ENCODE measurements at places on chromosomes 4 and X.

DNA sequence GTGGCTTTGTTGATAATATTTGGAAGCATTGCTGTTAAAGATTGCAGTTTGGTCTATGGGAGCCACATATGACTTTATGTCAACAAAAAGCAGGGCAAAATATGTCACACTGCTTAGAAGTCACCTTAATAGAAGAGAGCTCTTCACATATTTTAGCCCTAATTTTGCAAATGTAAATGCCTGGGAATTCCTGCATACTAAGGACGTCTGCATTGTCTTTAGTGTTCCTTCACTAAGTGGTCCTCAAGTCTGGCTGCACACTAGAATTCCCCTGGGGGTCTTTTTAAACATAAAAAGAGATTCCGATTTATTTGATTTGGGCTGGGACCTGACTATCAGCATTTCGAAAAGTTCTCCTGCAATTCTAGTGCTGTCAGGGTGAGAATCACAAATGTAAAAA is 495.1 kb upstream of the FAM241A start:
- DNase-seq, result no peak

DNA sequence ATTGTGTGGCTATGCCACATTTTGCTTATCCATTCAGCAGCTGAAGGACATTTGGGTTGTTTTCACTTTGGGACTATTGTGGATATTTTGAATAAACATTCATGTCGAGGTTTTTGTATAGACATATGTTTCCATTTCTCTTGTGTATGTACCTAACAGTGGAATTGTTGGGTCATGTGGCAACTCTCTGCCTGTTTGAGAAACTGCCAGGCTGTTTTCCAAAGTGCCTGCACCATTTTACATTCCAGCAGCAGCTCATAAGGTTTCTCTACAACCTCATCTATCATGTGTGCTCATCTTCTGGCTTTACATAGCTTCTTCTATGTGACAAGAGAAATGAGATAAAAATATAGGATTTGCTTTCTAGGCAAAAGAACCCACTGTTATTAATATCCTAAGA is 29.5 kb upstream of the TSPAN5 start:
- no peak for DNase-seq

GRCh38 chr4:156545003-156545785 is 426.4 kb downstream of the PDGFC start:
- DNase-seq, result no peak

DNA sequence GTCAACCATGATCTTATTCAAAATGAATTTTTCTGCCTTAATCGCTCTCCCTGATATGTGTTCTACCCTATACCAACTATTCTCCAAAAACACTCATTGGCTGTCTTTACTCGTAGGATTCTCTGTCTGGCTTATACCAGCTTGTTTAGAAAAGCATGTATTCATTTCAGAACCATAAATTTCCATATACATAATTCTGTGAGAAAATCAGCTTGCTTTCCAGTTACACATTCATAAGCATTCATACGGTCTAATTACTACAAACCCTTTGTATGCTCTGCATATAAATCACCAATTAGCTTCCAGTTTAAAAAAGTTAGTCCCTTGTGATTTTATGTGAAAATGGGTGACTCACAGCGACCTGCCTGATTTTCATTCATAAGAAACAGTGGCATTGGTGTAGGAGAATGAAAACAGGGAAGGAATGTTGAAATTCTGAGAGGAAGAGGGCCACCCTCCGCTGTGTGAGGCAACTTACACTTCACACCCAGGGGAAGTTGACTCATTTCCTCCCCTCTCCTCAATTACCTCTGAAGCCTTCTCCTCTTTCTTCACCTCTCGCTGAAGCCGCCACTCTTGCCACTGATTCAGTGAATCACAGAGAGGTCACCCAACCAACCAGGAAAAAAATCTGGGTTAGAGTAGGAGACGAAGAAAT is 63.3 kb downstream of the MEPE start:
- DNase-seq, result peak; percentile 15

- DNase-seq, result no peak
Observed at GRCh38 chrX:153781428-153782047, 697 bp downstream of the SRPK3 start.

GRCh38 chr4:2264481-2265041 is 2.7 kb upstream of the MXD4 start:
- DNase-seq, result no peak

- no peak for DNase-seq
Observed at GRCh38 chr4:3128976-3129375, 54.5 kb downstream of the HTT start.

GRCh38 chr4:87865288-87865687 is 32.5 kb downstream of the MEPE start:
- no peak for DNase-seq

- no peak for DNase-seq
Observed at GRCh38 chrX:154712781-154713740, 37.8 kb downstream of the GAB3 start.

DNA sequence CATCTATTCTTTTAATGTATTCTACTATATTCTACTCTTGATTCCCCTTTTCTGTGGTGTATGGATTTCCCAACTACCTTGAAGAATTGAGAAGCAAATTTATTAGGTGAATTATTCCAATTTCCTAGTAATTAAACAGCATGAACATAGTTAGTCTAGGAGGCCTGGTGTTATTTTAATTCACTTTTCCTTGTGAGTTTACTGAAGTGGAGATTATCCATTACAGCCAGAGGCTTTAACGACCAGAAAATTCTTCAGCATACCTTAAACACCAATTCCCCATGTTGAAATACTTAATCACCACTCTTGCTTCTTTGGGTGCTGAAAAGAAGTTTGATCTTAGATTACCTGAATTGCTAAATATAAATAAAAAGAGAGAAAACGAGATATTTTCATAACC is 29.4 kb downstream of the FAT4 start:
- no peak for DNase-seq

DNA sequence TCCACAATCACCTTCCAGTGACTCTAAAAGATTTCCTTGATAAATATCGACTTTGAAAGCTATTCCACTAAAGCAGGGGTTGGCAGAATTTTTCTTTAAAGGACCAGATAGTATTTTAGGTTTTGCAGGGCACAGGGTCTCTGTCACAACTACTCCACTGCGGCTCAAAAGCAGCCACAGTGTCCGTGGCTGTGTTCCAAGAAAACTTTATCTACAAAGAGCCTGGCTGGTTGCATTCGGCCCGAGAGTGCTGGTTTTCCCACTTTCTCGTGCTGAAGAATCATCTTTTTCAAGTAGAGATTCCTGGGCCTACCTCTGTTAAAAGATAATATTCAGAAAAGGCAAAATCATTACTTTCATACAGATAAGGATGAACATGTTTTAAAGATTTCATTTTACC is 55.6 kb downstream of the TSPAN7 start:
- no peak for DNase-seq

GRCh38 chr4:112473985-112474384 is 42.0 kb downstream of the NEUROG2 start:
- DNase-seq, result no peak

DNA sequence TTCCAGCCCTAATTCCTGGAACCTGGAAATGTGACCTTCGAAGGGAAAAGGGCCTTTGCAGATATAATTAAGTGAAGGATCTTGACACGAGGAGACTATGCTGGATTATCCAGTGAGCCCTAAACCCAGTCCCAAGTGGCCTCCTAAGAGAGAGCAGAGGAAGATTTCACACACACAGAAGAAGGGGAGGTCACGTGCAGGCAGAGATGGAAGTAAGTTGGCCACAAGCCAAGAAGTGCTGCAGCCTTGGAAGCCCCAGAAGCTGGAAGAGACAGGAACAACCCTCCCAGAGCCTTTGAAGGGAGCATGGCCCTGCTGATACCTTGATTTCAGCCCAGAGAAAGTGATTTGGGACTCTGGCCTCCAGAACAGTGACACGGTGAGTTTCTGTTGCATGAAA is 51.9 kb downstream of the EVC2 start:
- DNase-seq, result no peak

DNA sequence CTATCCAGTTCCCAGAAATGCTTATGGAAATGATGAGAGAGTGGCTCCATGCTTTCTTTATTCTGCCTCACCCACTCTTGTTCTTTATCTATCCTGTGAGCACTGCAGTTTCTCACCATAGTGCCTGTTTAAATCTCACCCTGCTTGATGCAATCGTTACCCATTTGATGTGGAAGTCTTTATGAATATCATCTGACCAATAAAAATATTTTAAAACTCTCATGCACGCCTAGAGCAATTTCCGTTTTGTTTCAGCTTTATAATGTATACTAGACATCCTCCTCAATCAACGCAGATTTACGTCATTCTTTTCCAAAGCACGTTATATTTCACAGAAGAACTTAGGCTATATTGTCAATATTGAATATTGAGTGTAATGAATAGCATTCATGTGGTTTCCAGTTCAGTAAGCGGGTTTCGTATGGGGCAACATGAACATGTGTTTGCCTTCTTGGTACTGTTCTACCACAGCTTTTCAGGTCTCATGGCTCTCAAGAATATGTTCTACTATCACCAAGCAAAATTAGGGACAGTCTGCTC is 32.9 kb downstream of the GPM6A start:
- no peak for DNase-seq

GRCh38 chr4:56701161-56701480 is 20.0 kb upstream of the HOPX start:
- DNase-seq, result no peak

DNA sequence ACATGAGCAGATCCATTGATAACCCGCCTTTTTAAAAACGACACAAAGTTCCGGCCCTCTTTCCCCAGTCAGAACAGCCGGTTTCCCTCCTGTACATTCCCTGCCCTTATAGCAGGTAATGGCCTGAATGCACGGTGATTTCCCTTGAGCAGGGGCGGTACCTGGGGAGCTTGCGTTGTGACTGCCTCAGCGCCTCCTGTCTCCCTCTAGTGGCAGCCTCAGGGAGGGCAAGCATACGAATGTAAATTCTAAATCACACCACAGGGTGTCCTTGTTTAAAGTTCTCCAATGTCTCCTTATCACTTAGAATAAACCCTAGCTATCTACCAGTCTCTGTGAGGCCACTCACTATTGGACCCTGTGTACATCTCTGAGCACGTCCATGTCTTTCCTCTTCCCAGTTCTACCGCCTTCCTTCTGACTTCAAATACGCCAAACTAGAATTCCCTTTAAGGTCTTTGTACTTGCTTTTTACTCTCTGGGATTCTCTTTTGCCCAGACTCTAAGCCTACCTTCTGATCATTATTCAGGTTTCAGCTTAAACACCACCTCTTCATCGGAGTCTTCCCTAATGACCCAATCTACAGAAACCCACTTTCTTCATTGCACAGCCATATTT is 18.4 kb upstream of the LDB2 start:
- DNase-seq, result peak; percentile 62

DNA sequence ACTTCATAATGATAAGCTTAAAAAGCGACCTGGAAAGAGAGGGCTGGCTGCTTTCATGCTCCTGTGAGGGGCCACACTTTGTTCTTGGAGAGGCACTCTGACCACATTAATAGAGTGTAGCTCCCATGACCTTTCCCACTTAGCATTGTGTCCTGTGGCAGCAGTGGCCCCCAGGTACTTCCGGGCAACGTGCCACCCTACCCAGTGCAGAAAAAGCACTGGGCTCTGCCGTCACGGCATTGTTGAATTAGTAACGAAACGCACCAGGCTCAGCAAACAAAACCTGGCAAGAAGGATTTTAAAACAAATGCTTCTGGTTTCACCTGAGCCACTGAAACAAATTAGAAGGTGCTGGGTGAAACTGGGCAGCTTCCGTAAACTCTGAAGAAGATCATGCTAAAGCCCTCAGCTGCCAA is 5.4 kb upstream of the SORBS2 start:
- DNase-seq, result no peak

DNA sequence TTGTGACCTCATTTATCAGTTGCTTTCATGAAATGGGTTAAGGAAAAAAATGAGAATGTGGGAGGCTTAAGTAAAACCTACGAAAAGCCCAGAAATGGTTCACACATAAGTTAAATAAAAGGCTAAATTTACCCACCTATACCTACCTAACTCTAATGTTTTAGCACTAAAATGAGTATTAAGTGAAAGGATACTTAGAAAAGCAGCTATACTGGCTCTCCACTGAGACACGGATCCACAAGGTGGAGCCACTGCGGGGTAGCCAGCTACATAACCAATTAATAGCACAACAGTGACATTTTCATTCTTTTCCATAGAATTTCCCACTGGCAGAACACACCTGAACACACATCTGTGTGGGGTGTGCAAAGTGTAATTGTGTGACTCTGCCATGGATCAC is 101.9 kb downstream of the MAML3 start:
- peak; percentile 14 for DNase-seq

- DNase-seq, result no peak
Observed at GRCh38 chr4:184385705-184386141, 88.6 kb downstream of the IRF2 start.

Measured in GDM1 (cell line).